ENCODE measurements at places on chromosomes 13 and 19.
A peak's percentile ranks its signal among the peaks of the same experiment; 100 is the strongest.

GRCh38 chr13:28597641-28598040 is 61.3 kb upstream of the POMP start:
- DNase-seq: peak; percentile 87

GRCh38 chr19:4556597-4557127 is 2.8 kb downstream of the SEMA6B start:
- peak; percentile 24 for DNase-seq

DNA sequence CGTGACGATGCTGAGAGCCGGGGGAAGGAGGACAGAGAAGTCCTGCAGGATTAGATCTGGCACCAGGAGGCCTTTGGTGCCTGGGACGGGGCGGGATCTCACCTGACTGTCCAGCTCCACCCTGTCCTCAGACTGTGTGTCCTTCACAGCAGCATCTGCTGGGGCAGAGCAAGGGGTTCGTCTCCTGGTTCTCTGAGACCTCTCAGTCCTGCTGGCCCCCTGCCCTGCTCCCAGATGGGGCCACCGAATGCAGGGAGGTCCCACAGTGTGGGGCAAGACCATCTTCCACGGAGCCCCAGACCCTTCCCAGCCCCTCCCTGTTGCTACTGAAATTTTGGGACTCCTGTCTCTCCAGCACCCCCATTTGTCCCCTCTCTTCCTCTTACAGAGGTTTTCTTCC is 4.5 kb downstream of the LILRB3 start:
- no peak for DNase-seq

- DNase-seq: peak; percentile 3
These were observed 22.0 kb downstream of the SIN3B start for GRCh38 chr19:16851031-16851712.

- DNase-seq: no peak
These were observed 386.3 kb downstream of the KCTD12 start for GRCh38 chr13:76499891-76500290.

All from adipocyte (in vitro differentiated cells).